ENCODE measurements at places on chromosomes 3 and 15. TPM values are rescaled to one million over a fixed set of nuclear protein-coding genes. Genes with fewer than 3 reads are reported as not detected.

GRCh38 chr3:55330355-55330754, 156.8 kb downstream of the WNT5A start:
- H3K36me3 ChIP-seq: no peaks in the 10 kb centered on the region
- peak; percentile 71 for DNase-seq
- no peak overlapping the region for H3K4me3 ChIP-seq
- H3K27me3 ChIP-seq: no peaks in the 10 kb centered on the region
- peak overlapping the region; percentile 33 for H3K27ac ChIP-seq

- no peaks in the 10 kb centered on the region for H3K36me3 ChIP-seq
- no peaks in the 10 kb centered on the region for H3K4me1 ChIP-seq
- DNase-seq: no peak
- no peak overlapping the region for H3K27ac ChIP-seq
These were observed 10.6 kb upstream of the SLC25A36 start for GRCh38 chr3:140931016-140931454.

GRCh38 chr3:170869239-170869590, 780 bp downstream of the RPL22L1 start:
- H3K27me3 ChIP-seq: no peaks in the 10 kb centered on the region
- peak overlapping the region; percentile 89 for H3K27ac ChIP-seq
- H3K4me3 ChIP-seq: peak overlapping the region; percentile 78

GRCh38 chr3:39127269-39127907, 19.9 kb downstream of the TTC21A start:
- H3K4me1 ChIP-seq: peaks cover 30% of the 10 kb centered on the region
- H3K27ac ChIP-seq: peak overlapping the region; percentile 63
- H3K27me3 ChIP-seq: no peaks in the 10 kb centered on the region
- H3K36me3 ChIP-seq: no peaks in the 10 kb centered on the region

DNA sequence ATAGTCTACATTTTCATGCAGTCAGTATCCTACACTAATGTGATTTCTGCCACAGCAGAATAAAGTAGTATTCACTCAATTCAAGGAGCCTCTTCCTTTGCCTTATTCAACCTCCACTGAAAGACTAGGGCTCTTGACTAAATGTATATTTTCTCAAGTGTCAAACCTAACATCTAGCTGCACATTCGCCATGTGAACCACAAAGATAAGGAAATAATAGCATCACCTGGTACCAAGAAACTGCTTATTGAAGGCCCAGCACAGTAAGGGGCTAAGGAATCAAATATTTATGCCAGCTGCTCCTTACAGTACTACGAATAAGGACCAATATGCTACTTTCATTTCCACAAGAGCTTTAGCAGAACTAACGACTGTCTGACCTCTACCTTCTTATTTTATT, 1.3 kb downstream of the SRP14 start:
- peaks cover 49% of the 10 kb centered on the region for H3K36me3 ChIP-seq
- H3K4me1 ChIP-seq: peaks cover 31% of the 10 kb centered on the region
- H3K27me3 ChIP-seq: no peaks in the 10 kb centered on the region

- DNase-seq: no peak
- H3K27ac ChIP-seq: no peak overlapping the region
- H3K27me3 ChIP-seq: no peaks in the 10 kb centered on the region
- H3K36me3 ChIP-seq: no peaks in the 10 kb centered on the region
These were observed 39.0 kb downstream of the CYP11A1 start for GRCh38 chr15:74328331-74329056.

DNA sequence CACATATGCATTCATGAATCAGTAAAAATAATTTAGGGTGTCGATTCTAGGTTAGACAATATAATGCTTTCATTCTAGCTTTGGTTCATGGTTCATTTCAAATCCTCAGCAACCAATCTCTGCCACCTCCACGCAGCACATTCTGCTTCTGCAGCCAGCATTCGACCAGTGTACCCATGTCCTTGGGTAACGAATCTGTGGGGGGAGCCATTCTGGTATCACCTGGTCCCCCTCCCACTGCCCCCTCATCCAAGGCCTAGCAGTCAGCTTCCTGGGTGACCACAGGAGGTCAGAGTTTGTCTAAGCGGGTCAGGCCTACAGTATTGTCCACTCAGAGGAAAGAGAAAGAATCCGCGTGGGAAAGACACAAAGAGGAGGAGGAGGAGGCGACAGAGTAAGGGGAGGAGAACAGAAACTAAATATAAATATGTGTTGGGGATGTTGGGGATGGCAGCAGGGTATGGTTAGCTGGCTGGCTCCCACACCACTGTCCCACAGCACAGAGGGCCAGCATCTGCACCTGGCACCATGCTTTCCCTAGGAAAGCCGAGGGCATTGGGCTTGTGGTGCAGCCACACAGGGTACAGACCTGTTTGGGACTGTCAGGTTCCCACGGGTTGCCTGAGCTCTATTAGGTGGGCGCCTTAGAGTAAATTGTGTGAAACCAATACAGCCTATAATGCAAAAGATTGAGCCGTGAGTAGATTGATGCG, 12.1 kb downstream of the PAK6 start:
- H3K4me1 ChIP-seq: peaks cover 20% of the 10 kb centered on the region
- no peak overlapping the region for H3K27ac ChIP-seq
- H3K36me3 ChIP-seq: no peaks in the 10 kb centered on the region
- no peaks in the 10 kb centered on the region for H3K27me3 ChIP-seq

DNA sequence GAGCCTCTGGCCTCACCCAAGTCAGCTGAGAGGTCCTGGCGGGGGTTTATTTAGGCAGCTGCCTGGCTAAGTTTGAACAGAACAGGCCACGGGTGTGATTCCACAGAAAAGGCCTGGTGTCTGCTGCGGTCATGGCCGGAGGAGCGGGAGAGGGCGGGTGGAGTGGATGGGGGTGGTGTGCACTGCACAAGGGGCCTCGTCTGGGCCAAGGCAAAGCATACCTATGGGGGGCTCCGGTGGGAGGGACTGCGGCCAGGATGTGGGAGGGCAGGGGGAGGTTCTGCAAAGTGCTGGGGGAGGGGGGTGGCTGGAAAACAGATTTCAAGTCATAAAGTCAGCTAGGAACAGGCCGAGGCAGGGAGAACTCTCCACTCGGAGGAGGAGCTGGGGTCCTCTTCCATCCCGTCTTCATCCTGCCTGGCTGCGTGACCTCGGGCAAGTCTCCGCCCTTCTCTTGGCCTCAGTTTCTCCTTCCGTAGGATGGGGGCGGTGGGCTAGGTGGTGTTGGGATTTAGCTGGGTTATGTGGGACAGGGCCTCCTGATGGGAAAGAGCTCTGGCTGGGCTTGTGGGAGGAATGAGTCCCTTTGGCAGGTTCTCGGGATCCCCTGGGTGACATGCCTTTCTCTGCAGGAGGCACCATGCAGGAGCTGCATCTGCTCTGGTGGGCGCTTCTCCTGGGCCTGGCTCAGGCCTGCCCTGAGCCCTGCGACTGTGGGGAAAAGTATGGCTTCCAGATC, 878 bp downstream of the ISLR start:
- no peaks in the 10 kb centered on the region for H3K27me3 ChIP-seq
- H3K36me3 ChIP-seq: no peaks in the 10 kb centered on the region
- peaks cover 7% of the 10 kb centered on the region for H3K4me1 ChIP-seq
- H3K4me3 ChIP-seq: no peak overlapping the region
- peak overlapping the region; percentile 52 for H3K27ac ChIP-seq

GRCh38 chr3:21747966-21748555, 2.9 kb downstream of the ZNF385D start:
- no peaks in the 10 kb centered on the region for H3K27me3 ChIP-seq
- no peak overlapping the region for H3K4me3 ChIP-seq
- H3K36me3 ChIP-seq: no peaks in the 10 kb centered on the region
- DNase-seq: no peak

DNA sequence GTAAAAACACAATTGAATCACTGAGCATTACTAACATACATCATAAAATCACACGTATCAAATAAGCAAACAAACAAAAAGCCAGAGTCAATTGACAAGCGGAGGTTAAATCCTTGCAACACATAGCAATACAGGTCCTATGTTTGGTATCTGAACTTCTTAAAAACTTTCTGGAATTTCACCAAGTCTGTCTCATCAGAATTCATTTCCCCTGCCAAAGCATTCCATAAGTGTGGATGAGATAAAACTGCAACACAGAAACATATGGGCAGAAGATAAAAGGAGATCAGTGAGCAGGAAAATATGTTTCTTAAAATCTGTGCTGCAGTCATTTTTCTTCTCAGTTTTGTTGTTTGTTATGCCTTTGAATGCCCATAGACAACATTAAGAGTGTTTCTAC, 1155.5 kb downstream of the TBL1XR1 start:
- no peaks in the 10 kb centered on the region for H3K4me1 ChIP-seq
- no peaks in the 10 kb centered on the region for H3K27me3 ChIP-seq
- H3K36me3 ChIP-seq: no peaks in the 10 kb centered on the region
- no peak overlapping the region for H3K4me3 ChIP-seq

ERC2 gene
- 1.5 TPM for total RNA-seq

MST1R gene
- 24.5 TPM for total RNA-seq

LIPH gene
- total RNA-seq: 25.9 TPM

GOLIM4 gene
- 48.6 TPM for total RNA-seq

CPN2 gene
- not detected for total RNA-seq

All from upper lobe of left lung (tissue), 6 donors.